ENCODE measurements at places on chromosomes 4 and X.
A peak's percentile ranks its signal among the peaks of the same experiment; 100 is the strongest.

GRCh38 chrX:141214196-141214595 is 28.1 kb downstream of the SPANXC start:
- H3K36me3 ChIP-seq = no peaks in the 10 kb centered on the region
- H3K4me1 ChIP-seq = no peaks in the 10 kb centered on the region
- H3K27ac ChIP-seq = no peak overlapping the region

DNA sequence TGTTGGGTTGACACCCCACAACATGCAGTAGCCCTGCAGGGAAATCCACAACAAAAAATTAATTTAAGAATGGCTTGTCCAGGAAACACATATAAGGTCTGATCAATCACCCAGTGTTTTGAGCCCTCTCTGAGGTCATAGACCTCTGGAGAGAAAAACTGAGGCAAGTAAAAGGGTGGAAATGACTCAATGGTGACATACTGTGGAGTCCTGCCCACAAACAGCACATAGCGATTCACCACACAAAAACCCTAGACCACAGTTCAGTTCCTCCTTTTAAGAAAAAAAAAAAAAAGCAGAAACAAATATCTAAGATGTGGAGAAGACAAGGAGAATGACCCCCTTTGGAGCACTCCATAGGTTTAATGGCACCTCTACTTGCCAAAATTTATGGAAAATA is 2691.0 kb downstream of the PCDH7 start:
- no peak overlapping the region for H3K4me3 ChIP-seq
- H3K36me3 ChIP-seq = no peaks in the 10 kb centered on the region
- no peaks in the 10 kb centered on the region for H3K27me3 ChIP-seq
- H3K27ac ChIP-seq = no peak overlapping the region

DNA sequence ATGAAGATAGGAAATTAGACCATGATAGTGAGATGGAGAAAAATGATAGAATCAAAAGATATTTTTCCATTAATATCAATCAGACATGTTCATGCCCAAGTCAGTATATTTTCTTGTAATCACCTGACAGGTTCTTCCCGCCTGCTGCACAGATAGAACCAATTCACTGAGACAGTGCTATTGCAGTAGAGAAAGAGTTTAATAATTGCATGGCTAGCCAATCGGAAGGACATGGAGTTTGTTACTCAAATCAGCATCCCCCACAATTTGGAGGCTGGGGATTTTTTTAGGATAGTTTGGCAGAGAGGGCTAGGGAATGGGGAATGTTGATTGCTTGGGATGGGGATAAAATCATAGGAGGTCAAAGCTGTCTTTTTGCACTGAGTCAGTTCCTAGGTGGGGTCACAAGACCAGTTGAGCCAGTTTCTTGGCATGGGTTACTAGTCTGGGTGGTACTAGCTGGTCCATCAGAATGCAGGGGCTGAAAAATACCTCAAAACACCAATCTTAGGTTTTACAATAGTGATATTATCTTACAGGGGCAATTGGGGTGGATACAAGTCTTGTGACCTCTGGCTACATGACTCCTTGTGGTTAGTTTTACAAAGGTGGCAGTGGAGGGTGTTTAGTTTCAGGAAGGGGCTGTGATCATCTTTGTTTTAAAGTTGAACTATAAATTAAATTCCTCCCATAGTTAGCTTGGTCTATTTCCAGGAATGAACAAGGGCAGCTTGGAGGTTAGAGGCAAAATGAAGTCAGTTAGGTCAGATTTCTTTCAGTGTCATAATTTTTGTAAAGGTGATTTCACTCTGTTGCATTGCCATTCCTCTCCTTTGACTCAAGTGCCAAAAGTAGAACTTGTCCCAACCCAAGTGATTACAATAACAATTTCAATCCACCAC is 100.3 kb upstream of the PDE5A start:
- no peak overlapping the region for H3K4me3 ChIP-seq
- no peaks in the 10 kb centered on the region for H3K36me3 ChIP-seq
- H3K4me1 ChIP-seq = peaks cover 89% of the 10 kb centered on the region
- H3K27ac ChIP-seq = peak overlapping the region; percentile 74
- DNase-seq = no peak

GRCh38 chr4:61575796-61576195 is 375.7 kb downstream of the ADGRL3 start:
- no peak for DNase-seq
- H3K36me3 ChIP-seq = no peaks in the 10 kb centered on the region
- no peak overlapping the region for H3K4me3 ChIP-seq
- no peaks in the 10 kb centered on the region for H3K27me3 ChIP-seq
- H3K4me1 ChIP-seq = peaks cover 15% of the 10 kb centered on the region
